Heart right ventricle (tissue), 16 donors: ENCODE measurements at places on chromosomes 11 and 22. TPM values are rescaled to one million over a fixed set of nuclear protein-coding genes. Genes with fewer than 3 reads are reported as not detected.

The TMPRSS13 gene
- total RNA-seq = not detected

DNA sequence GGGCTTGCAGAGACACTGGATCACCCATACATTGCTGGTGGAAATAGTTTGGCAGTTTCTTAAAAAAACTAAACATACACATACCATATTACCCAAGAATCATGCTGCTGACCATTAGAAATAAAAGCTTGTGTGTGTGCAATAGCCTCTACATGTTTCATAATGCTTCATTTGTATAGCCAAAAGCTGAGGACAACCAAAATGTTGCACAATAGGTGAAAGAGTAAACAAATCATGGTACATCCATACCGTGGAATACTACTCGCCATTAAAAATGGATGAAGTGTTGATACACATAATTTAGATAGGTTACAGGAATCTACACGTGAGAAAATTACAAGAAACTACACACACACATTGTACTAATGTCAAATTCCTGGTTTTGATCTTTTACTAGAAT, 6.5 kb downstream of the KBTBD3 start:
- H3K27me3 ChIP-seq = no peaks in the 10 kb centered on the region
- no peaks in the 10 kb centered on the region for H3K36me3 ChIP-seq
- no peak overlapping the region for H3K4me3 ChIP-seq
- no peak for DNase-seq
- H3K4me1 ChIP-seq = peaks cover under 1% of the 10 kb centered on the region
- no peak overlapping the region for H3K27ac ChIP-seq

GRCh38 chr22:21834869-21835268, 32.6 kb downstream of the MAPK1 start:
- no peaks in the 10 kb centered on the region for H3K27me3 ChIP-seq
- no peak overlapping the region for H3K4me3 ChIP-seq
- peaks cover 81% of the 10 kb centered on the region for H3K4me1 ChIP-seq
- no peak overlapping the region for H3K27ac ChIP-seq
- no peak for DNase-seq

DNA sequence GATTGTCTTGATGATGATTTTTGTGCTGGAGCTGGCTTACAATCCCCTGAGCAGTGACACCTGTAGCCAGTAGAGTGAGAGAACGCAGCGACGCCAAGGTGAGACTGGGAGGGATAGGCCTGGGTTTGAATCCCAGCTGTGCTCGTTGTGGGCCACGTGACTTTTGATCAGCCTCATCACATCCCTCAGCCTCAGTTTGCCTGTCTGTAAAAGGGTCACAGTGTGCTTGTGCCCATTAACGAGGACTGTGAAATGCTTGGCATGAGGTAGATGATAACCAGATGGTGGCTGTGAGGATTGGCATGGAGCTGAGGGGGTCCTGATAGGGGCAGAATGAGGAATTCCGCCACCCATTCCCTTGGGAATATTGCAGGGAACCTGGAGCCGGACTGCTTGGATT, 9.6 kb downstream of the KIAA1671 start:
- no peak overlapping the region for H3K4me3 ChIP-seq
- H3K4me1 ChIP-seq = peaks cover 6% of the 10 kb centered on the region
- peak overlapping the region; percentile 26 for H3K27ac ChIP-seq
- H3K36me3 ChIP-seq = no peaks in the 10 kb centered on the region
- DNase-seq = no peak
